ENCODE measurements at places on chromosomes 11 and 22.
A peak's percentile ranks its signal among the peaks of the same experiment; 100 is the strongest.

DNA sequence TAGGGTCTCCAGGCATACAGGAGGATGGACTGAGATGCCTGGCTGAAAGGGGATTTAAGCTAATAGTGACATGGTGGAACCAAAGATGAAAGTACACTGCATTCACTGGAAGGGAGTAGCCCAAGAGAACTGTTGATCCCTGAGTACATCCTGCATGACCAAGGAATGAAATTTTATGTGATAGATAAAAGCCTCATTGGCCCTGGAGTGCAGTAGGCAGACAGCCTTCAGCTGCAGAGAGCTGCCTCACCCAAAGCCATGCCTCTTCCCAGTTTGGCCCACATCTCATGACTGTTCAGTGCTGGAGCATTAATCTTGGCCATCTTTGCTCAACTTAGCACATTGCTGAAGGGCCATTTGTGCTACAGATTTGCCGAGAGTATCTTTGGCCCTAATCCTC lies 8.0 kb downstream of the KDM4E start:
- no peak for DNase-seq

- no peak for DNase-seq
These were observed 1276.1 kb downstream of the LRRC4C start for GRCh38 chr11:40183073-40184064.

DNA sequence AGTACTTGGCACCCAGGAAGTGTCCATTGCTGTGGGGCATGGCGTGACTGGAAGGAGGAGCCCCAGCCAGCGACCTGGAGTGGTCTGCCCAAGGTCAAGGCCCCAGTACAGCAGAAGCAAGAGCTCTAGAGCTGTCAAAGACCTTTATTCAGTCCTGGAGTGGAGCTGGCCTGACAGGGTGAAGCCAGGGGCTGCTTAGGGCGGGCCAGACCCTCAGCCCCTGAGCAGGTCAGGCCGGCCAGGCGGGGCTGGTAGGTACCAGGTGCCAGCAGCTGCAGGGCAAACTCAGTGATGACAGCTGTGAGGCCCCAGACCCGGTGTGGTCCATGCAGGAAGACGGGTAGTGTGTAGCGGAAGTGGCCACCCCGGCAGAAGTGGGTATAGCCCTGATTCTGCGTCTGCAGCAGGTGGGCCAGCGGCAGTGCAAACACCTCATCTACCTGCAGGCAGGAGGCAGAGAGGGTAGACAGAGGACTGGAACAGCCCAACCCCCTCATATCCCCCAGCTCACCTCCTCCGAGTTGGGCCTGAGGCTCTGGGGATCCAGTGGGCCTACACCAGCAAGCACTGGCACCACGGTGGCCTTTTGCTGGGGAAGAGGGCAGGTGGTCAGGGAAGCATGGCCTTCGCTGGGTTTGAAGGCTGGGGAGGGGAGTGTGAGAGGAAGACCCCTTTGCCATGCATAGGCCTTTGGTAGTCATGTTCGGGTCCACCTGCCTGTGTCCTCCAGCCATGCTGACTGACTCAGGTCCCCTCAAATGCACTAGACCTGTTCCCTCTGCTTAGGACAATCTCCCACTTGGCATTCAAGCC lies 1.7 kb downstream of the NUDT8 start:
- DNase-seq = no peak

GRCh38 chr11:69770540-69770939 lies 4.6 kb downstream of the FGF4 start:
- no peak for DNase-seq

DNA sequence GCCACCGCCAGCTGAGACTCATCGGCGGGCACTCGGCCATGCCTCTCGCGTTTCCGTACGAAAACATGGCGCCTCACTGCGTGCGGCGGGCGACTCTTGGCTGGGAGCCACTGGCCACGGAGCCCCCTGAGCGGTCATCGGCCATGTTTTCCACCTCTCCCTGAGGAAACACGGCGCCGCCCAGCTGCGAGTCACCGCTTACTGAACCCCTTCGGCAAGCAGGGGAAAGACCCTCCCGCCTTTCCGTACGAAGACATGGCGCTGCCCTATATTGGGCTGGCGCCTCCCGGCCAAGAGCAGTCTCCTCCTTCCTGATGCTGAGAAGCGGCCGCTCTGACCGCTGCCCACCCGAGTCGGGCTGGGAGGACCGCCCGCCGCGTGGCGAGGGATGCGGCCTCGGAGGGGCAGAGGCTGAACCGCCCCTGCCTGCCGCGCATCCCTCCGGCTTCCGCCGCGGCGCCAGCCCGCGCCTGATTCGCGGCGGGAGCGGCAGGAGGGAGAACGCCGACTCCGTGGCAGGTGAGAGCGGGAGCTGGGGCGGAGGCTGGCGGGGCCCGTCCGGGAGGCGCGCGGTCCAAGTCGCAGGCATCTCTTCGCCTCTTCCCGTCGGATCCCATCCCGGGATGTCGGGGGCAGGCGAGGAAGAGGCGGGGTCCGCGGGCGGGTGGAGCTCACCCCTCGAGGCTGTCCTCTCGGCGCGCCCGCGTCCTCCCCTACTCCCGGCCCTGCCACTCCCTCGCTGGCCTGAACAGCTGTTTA lies at the start of gene TCP11L1:
Gene TCP11L1 (plus strand): TSS at position 299 of the 759 bp plus-strand sequence. CDS start 4,202 bp downstream, outside the sequence.
- DNase-seq = peak; percentile 88

DNA sequence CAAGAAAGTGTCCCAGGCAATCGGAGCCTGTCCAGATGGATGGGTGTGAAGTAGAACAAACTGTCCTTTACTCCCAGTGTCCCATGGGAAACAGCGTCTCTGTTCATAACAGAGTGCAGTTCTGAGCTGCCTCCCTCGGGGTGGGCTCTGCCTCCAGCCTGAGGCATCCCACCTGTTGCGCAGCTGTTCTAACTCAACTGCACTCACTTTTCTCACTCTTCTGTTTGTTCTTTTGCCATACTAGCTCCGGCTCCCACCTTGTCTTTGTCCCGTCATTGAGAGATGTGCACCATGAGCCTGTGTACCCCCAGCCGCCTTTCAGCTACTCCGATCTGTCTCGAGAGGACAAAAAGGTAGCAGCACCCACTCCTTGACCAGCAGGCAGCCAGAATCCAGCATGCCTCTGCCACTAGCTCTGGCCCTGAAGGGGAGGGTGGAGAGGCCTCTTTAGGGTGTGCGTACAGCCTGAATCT lies 20.7 kb upstream of the CDC42EP2 start:
- DNase-seq = no peak

GRCh38 chr22:34622602-34623001 lies 443.4 kb upstream of the ISX start:
- DNase-seq = no peak

- peak; percentile 85 for DNase-seq
These were observed at the start of gene A4GALT for GRCh38 chr22:42720263-42721044. Gene A4GALT (minus strand): TSS chr22:42720870. CDS start chr22:42693951, 26,919 bp downstream.

- DNase-seq = no peak
These were observed 9.5 kb downstream of the TTLL12 start for GRCh38 chr22:43177479-43177878.

- DNase-seq = no peak
These were observed 261.6 kb upstream of the SORL1-AS1 start for GRCh38 chr11:121714351-121714750.

DNA sequence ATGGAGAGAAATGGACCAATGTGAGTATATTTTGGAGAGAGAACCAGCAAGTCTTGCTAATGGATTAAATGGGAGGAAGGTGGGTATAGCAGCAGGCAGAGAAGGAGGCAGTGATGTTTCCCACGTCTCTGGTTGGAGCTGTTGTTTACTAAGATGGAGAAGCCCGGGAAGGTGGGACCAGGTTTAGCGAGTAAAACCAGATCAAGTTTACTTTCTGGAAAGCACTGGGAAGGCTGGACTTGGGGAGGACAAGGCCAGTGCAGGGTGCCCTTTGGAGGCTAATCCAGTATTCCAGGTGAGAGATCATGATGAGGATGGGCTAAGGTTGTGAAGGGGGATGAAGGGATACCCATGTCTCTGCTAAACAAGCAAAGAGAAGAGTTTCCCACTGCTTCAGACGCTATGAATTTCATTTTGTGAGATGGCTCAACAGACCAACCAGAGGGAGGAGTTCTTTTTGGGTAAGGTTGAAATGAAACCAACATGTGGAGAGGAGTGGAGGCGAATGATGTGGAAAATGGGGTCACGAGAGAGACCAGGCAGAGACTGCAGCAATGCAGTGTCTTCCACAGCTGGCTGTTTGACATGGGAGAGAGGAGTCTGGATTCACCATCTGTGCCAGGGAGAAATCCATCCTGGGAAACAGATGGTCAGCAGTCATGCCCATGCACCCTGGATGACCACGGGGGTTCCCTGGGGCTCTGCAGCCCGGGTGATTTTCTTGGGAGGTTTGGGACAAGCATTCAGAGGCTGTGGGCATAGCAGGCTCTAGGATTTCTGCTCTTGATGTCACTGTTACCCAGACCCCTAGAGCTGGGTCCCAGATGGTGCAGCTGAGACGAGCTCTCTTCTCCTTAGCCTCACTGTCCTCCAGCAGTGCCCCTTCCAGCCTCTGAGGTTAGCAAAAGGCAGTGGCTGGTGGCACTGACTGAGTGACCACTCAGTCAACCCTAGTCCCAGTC lies 24.9 kb downstream of the COMMD9 start:
- no peak for DNase-seq

DNA sequence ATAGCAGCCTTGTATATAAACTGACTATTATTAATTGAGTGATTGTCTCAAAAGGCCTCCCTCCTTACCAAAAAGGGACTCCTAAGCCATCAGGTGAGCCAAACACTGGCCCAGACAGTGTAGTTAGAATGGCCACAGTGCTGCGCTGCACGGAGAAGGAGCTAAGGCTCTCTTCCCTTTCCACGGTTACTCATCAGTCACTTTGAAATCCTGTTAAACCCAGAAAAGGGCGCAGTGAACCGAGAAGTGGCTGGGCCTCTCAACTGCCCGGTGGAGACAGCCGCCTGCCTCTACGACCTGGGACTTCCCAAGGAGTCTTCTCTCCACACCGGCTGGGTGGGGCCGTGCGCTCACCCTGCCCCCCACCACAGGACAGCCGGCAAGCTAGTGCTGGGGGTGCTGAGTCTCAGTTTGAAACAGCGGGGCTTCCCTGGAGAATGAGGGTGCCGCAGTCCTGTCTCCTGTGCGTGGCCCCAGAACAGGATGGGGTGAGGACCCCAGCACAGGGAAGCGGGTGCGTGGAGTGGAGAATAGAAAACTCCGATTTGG lies 1.3 kb downstream of the MYH9 start:
- no peak for DNase-seq

GRCh38 chr22:18068381-18068988 lies 9.3 kb upstream of the PEX26 start:
- DNase-seq = peak; percentile 42

GRCh38 chr22:48881326-48881980 lies 946.2 kb downstream of the BRD1 start:
- DNase-seq = no peak

DNA sequence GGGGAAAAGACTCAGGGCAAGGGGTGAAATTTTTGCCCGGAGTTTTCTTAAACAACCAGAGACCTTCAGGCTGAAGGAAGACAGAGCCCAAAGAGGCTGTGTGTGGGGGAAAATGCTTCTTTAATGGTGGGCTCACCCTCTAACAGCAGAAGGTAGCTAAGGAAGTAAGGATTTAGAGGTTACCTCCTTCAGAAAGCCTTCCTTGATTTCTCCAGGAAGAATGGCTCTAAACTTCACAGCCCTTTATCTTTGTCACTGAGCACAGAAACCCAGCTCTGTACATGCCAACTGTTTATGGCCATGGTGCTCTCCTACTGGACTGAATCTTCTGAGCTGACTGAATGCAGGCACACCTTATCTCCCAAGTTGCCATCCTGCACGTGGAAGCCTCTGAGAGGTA lies 196.0 kb downstream of the TENM4 start:
- no peak for DNase-seq

DNA sequence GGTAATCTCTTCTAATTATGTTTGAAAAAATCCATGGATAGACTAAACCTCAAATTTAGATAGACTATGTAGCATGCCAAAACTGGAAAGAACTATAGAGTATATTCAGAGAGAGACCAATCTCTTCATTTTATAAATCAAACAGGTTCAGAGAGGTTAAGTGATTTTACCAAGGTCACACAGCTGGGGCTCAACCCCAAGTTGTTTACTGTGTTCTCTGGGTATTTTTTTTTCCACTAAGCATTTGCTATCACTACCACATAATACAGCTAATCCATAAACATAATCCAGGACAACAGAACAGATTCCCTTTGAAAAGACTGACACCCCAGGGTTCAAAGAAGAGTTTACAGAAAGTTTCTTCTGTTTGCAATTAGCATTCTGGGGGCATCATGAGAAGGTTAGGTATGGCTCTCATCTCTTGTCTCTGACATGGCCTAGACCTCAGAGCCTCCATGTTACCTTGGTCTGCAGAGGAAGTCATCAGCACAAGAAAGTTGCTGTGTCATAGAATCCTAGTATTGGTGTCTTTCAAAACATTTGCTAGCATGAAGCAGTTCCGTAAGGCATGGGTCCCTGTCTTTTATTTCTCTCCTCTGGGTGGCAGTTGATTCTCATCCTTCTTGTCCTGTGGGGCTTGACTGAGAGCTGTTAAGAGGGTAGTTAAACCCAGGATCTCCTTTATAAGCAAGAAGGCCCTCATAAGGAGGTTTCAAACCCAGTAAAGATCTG lies 94.5 kb upstream of the HSD17B12 start:
- DNase-seq = no peak

- no peak for DNase-seq
These were observed 67.3 kb downstream of the LRRC32 start for GRCh38 chr11:76603202-76603601.

GRCh38 chr11:106828576-106828975 lies 189.7 kb downstream of the GUCY1A2 start:
- no peak for DNase-seq

- no peak for DNase-seq
These were observed 37.4 kb downstream of the CSRP3 start for GRCh38 chr11:19164230-19164855.

GRCh38 chr11:67312187-67313021 lies 9.1 kb downstream of the SSH3 start:
- no peak for DNase-seq

GRCh38 chr22:39288135-39288898 lies 31.1 kb downstream of the RPL3 start:
- DNase-seq = no peak

DNA sequence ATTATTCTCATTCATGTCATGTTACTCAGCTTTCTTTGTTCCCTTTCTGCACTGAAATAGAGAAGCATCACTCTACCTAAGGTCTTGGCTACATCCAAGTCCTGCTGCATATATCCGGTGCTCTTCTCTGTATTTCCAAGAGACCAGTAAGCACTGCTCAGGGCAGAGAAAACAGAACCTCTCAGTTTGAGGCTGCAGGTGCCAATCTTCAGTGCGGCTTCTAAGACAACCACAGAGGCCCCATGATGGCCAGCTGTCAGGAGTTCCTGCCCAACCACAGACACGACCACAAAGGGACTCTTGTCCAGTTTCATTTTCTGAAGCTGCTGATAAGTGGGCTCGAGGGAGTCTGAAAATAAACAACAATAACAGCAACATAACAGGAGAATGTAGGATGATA lies 378.4 kb upstream of the PITPNB start:
- peak; percentile 10 for DNase-seq

GRCh38 chr11:15874704-15875103 lies 481.6 kb downstream of the SOX6 start:
- DNase-seq = no peak
